ENCODE measurements at places on chromosomes 4 and X. TPM values are rescaled to one million over a fixed set of nuclear protein-coding genes. Genes with fewer than 3 reads are reported as not detected.

The PPARGC1A gene
- 0.02 TPM for total RNA-seq

The MAP9 gene
- 4.7 TPM for total RNA-seq

The DIPK2B gene
- not detected for total RNA-seq

The SPARCL1 gene
- total RNA-seq, result not detected
